ENCODE measurements at places on chromosomes 1 and 21. TPM values are rescaled to one million over a fixed set of nuclear protein-coding genes. Genes with fewer than 3 reads are reported as not detected.

ADAMTSL4 gene
- total RNA-seq, result 5.6 TPM

KRTAP11-1 gene
- total RNA-seq, result not detected

ANGPTL3 gene
- not detected for total RNA-seq

CYB5RL gene
- 3.3 TPM for total RNA-seq

ARTN gene
- 0.15 TPM for total RNA-seq

NR1I3 gene
- 0.15 TPM for total RNA-seq

ELAVL4 gene
- not detected for total RNA-seq

CRABP2 gene
- 10.7 TPM for total RNA-seq

LEMD1 gene
- total RNA-seq, result not detected

MPL gene
- total RNA-seq, result 0.14 TPM

CELA2A gene
- 0.13 TPM for total RNA-seq
